ENCODE measurements at places on chromosomes 7 and 10. TPM values are rescaled to one million over a fixed set of nuclear protein-coding genes. Genes with fewer than 3 reads are reported as not detected.

The HOXA4 gene
- not detected for total RNA-seq

The NKX2-3 gene
- not detected for total RNA-seq

The OIT3 gene
- total RNA-seq: not detected

The CLRN3 gene
- not detected for total RNA-seq

The STOX1 gene
- 0.52 TPM for total RNA-seq

The PPA1 gene
- total RNA-seq: 175 TPM

The GSDME gene
- 2.9 TPM for total RNA-seq

The FEZF1 gene
- not detected for total RNA-seq
